ENCODE measurements at places on chromosomes 5 and 9.

GRCh38 chr5:77850536-77851175 lies 74.5 kb upstream of the TBCA start:
- no peak for DNase-seq

GRCh38 chr5:145697251-145697990 lies 137.7 kb downstream of the PRELID2 start:
- no peak for DNase-seq

DNA sequence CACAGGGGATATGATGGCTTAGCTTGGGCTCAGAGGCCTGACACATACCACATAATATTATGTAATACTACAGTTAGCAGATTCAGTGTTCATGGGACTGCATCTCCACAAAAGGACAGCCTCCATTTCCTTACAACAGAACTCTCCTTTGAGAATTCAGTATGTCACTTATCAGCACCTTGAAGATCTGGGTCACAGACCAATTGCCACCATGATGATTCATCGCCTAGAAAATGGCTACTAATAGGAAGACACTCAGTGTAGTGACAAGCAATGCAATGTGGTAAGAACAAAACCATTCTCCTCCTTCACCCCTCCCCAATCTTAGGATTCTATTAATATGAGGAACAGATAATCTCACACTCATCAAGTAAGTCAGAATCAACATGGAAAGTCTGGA lies 38.7 kb upstream of the PRLR start:
- DNase-seq, result no peak

- DNase-seq, result no peak
Measured at GRCh38 chr9:89721971-89722530, 117.2 kb downstream of the GADD45G start.

DNA sequence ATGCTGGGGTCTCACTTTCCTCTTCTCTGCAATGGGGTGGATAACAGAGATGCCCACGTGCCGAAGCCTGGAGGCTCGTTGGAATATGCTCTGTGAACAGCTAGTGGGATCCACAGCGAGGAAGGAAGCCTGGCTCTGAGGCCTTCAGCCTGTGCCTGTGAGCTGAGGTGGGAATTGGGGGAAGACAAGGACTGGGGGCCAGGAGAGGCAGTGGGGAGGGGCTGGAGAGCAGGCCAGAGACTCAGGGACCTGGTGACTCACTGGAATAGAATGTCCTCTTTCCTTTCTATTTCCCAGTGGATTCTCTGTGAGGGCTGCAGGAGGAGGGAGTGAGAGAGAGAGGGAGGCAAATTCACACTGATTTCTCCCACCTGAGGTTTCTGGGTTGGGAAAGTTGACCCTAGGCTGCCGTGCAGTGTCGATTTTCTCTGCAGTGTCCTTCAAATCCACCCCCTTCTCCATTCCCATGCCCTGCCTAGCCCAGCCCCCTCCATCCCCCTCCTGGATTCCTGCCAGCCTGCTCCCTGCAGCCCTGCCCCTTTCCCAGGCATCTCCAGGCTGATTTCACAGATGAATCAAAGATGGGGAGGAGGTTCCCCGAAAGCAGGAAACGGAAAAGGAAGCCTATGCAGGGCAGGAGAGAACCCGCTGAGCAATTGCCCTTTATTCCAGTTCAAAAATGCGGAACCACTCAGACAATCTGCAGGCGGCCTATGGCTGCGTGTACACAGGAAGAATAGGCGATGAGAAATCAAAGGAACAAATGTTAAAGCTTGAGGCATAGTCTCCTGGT lies 1.4 kb upstream of the SPAAR start:
- no peak for DNase-seq

DNA sequence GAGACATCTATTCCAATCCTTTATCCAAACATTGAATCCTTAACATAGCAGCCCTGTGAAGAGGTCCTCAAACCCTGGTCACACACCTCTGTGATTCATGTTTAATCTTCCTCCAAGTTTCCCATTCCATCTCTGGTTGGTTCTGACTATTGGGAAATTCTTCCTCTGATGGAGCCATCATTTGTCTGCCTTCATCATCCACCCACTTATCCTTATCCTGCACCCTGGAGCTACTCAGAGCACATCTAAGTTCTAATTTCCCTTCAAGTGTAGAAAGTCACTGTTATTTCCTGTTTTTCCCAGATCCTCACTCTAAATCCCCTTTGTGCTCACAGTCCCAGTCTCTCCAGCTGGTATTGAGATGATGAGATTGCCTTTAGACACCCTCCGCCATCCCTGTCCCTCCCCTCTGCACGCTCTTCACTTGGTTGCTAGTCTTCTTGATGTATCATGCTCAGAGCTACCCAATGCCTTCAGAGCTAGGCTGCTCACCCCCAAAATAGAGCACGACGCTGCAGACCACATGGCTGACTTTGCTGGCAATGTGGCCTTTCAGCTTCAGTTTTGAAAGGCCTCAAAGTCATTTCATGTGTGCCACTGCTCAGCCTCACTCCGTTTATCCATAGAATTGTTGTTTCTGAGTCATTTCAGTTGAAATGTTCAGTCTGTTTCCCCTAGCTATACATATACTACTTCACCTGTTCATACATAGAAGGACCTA lies 154.3 kb downstream of the PALM2AKAP2 start:
- no peak for DNase-seq

Data from GM12878 (cell line).